Sigmoid colon (tissue), 7 donors: ENCODE measurements at places on chromosomes 3 and 15. TPM values are rescaled to one million over a fixed set of nuclear protein-coding genes. Genes with fewer than 3 reads are reported as not detected.

Gene CLSTN2
- 0.60 TPM for polyA plus RNA-seq

Gene HEXA
- 54.8 TPM for polyA plus RNA-seq

Gene KCNMB3
- 0.60 TPM for polyA plus RNA-seq

Gene RPLP1
- 2,101 TPM for polyA plus RNA-seq

Gene DPPA2
- not detected for polyA plus RNA-seq

Gene CATSPER2
- 3.4 TPM for polyA plus RNA-seq

GRCh38 chr3:47877290-47877689 is 74.4 kb downstream of the DHX30 start:
- DNase-seq = no peak
